Substantia nigra (tissue), 51 donors: ENCODE measurements at places on chromosomes 4 and X.

DNA sequence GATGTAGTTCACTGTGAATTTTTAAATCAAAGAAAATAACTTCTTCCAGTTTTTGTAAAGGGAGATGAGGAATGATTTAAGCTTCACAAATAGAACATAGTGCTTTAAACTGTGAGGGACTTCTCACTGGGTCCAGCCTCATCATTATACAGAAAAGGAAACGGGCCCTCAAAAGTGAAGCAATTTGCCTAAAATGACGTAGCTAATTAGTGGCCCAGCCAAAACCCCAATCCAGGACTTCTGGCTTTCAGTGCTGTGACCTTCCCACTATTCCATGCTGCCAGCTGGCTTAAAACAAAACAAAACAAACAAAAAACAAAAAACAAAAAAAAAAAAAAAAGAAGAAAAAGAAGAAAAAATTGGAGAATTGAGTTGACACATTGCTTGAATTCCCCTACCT is 45.0 kb upstream of the STOX2 start:
- no peak for DNase-seq

- no peak for DNase-seq
Measured at GRCh38 chr4:182493377-182493776, 250.2 kb downstream of the TENM3 start.

DNA sequence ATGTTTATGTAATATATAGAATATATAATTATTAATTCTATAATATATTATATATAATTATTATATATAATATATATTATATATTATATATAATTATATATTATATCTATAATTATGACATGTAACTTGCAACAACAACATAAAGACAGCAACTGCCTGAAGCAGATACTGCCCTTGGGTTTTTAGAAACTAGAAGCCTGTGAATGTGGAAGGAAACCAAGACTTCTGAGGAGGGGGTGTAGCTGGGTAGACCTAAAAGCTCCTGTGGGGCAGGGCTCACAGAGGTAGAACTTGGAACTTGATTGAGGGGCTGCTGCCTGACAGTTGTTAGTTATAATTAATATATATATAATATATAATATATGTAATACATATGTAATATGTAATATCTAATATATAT is 167.2 kb upstream of the SLIT2 start:
- no peak for DNase-seq

- no peak for DNase-seq
Measured at GRCh38 chr4:132502096-132502552, 647.0 kb upstream of the PCDH10 start.

GRCh38 chr4:81032771-81033684 is 2.5 kb downstream of the BMP3 start:
- DNase-seq, result no peak

DNA sequence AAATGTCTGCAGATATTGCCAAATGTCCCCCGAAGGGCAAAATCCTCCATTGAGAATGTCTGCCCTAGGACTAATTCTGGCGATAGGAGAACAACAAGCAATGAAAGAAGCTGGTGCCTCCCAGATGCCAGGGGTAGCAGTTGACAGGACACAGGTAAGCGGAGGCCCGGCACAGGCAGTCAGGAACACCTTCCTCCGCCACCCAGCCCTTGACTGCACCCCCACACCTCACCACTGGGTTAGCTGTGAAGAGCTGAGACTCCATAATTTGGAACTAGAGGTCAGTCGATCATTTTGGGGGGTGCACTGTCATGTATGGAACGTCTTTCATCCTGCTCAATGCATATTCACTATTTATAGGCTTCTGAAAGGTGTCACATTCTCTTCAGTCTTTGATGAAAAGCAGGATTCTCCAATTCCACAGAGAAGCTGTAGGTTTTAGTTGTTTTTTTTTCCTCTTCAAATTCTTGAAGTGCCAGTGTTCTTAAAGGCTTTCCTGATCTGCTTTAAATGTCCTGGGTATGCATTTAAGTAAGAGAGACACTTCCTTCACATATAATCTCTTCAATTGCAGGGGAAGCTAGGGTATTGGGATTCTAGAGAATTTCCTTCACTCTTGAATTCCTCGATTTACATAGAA is 111.6 kb upstream of the ZFP42 start:
- DNase-seq, result no peak

- no peak for DNase-seq
Measured at GRCh38 chr4:102625232-102625930, 124.2 kb downstream of the NFKB1 start.

- DNase-seq, result no peak
Measured at GRCh38 chr4:174451718-174452296, 70.5 kb downstream of the HPGD start.

DNA sequence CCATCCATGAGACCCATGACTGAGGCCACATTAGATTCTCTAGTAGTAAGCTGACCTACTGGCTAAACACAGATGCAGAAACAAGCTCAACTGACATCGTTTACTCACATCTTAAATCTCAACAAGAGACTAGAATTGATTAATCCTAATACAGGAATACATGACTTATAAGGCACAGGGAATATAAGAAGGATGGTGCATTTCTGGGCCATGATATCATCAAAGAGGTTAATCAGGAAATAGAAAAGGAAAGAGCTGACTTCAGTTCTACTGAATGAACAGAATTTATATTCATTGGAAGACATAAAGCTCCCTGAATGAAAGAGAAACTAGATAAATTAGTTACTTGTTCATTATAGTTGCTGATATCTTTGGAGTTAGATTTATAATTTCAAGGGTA is 1406.5 kb downstream of the STIM2 start:
- no peak for DNase-seq

GRCh38 chr4:10006601-10007435 is 14.5 kb downstream of the SLC2A9 start:
- no peak for DNase-seq

DNA sequence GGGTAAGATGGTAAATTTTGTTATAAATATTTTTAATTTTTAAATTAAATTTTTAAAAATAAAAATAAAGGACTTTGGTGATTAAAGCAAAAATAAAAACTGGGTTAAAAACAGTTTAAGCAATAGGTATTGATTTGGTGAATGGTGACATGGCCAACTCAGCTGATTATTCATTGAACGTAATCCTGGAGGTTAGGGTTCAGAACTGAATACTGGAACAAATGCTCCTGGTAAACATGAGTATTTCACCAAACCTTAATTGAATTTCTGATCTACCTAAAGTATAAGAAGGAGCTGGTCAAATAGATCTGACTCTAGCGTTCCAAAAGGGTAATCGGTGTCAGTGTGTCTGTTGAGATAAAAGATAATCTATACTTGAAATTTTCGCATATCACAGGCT is 141.8 kb downstream of the SHROOM3 start:
- no peak for DNase-seq

DNA sequence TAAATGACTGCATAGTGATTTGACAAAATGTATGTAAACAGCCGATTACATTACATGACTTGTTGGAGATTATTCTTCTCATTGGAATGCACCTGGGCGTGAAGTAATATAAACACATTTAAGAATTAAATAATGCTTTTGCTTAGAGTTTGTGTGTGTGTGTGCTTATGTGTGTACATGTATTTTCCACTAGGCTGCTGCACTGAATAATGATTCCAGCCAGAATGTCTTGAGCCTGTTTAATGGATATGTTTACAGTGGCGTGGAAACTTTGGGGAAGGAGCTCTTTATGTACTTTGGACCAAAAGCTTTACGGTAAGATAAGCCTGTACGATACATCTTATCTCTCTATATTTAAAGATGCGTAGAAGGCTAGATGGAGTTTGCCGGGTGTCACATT is 12.6 kb downstream of the NEIL3 start:
- no peak for DNase-seq

GRCh38 chr4:189001283-189001970 is 862.2 kb downstream of the TRIML1 start:
- DNase-seq, result no peak

GRCh38 chr4:124433044-124433443 is 279.5 kb downstream of the ANKRD50 start:
- DNase-seq, result no peak

DNA sequence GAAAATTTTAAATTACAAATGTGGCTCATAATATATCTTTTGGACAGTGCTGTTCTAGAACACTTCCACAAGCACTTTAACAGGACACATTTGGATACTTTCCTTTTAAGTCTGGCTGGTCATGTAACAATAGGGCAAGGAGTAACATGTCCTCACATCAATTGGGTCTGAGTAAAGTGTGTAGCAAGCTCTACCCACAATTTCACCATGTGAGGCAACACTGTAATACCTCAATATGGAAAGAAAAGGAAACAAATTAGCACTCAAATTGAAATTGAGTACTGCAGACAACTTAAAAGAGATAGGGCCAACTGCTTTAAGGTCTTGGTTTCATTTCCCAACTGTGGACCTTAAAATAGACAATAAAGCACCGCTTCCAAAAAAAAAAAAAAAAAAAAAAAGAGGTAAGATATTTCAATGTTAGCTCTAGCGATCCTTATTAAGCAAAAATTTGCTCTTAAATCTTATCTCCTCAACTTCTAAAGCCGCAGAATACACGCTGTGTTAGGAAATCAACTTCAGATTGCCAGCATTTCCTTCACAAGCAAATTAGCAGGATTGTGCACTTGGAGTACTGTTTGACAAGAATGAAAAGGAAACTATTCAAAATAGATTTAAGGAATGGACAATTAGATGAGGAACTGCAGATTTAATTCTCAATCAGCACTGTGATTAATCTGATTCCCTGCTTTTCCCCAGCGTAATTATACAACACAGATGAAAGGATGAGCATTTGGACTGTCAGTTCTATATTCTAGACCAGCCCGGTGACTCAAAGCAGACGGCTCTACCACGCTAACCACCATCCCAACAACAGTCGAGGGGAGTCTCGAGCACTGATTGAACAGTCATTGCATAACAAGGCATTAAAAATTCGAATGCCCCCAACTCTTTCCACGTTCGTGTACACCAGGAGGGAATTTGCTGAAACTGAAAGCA is 1.6 kb downstream of the CASK start:
- no peak for DNase-seq

DNA sequence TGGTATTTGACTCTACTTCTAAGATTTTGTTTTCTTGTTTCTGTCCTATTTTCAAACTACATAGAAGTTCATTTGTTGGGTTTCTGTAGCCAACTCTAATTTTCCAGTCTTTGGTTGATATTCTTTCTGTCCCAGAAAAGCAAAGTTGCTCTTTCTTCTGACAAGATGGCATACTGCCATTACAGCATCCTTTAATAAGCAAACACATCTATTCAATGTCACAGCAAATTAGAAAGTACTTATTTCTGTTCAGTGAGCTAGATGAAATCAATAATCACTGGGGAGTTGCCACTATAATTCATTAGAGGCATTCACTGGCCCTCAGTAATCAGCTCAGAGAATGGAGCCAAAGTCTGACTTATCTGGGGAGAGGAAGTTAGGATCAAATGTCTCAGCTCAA is 1258.0 kb upstream of the IGFBP7 start:
- no peak for DNase-seq

DNA sequence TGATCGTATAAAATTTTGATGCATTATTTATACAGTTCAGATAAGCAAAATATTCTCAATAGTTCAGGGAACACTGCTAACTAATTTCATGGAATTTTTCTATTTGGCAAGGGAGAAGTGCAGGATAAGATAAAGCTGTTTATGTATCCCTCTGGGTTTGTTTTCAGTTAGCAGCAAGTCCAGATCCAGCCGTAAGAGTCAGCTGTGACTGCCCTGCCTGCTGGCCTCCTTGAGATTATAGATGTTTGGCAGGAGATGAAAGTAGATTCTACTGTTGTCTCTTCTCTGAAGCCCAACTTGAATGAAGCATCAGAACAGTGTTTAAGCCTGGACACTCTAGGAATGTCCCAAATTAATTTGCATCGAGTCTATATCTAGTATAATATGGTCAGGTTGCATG is 29.5 kb downstream of the ANTXR2 start:
- DNase-seq, result no peak

GRCh38 chr4:159370286-159370685 is 267.4 kb downstream of the RAPGEF2 start:
- no peak for DNase-seq
